ENCODE measurements at places on chromosomes 2 and 18.

- no peak for DNase-seq
Observed at GRCh38 chr2:197904446-197904845, 100.1 kb downstream of the PLCL1 start.

GRCh38 chr2:182915369-182916326 is 49.2 kb upstream of the FRZB start:
- DNase-seq = no peak

DNA sequence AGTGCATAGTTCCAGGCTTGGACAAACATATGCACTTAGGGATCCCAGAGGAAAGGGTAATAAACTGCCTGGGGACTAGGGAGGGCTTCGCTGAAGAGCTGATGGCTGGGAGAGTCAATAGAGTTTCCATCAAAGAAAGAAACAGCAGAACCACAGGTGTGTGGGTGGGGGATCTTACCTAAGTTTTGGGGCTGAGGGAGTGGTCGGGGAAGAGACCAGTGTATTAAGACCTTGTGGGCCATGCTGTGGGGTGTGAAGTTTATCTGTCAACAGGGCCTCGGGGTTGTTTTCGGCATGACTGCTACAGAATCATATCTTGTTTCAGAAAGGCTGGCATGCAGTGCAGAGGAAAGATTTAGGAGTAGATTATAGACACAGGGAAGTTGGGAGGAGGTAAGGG is 31.2 kb upstream of the GTF2A1L start:
- DNase-seq = no peak

GRCh38 chr2:30934066-30934465 is 126.8 kb upstream of the CAPN13 start:
- no peak for DNase-seq

DNA sequence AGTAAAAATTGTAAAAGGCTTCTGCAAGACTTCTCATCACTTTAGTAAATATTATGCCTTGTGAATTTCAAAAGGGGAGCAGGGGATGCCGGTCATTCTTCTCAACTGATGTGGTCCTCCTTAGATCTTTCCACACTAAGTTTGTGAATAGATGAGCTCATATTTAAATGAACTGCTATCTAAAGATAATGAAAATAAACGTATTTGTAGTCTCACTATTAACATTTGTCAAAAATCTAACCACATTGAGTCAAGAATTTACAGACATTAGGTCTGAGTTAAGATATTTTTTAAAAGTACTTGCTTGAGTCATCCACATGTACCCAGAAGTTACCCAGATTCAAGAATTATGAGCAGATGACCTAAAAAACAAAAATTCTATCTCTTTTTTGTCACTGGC is 6.5 kb downstream of the PRPF40A start:
- DNase-seq = no peak

DNA sequence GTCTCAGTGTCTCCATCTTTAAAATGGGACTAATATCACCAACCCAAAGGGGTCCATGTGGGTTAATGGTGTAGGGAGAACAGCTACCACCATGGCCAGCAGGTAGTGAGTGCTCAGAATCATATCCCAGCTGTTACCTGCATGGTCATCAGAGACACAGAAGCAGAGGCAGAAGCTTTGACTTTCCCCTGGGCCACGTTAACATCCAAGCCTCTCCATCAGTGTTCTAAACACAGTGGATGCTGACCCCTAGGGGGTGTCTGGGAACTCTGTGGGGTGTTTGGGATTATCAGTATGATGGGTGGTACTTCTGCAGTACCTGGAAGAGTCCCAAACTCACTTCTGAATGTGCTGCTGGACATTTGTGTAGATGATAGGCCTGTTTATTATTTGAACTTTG is 93.6 kb downstream of the GYPC start:
- no peak for DNase-seq

DNA sequence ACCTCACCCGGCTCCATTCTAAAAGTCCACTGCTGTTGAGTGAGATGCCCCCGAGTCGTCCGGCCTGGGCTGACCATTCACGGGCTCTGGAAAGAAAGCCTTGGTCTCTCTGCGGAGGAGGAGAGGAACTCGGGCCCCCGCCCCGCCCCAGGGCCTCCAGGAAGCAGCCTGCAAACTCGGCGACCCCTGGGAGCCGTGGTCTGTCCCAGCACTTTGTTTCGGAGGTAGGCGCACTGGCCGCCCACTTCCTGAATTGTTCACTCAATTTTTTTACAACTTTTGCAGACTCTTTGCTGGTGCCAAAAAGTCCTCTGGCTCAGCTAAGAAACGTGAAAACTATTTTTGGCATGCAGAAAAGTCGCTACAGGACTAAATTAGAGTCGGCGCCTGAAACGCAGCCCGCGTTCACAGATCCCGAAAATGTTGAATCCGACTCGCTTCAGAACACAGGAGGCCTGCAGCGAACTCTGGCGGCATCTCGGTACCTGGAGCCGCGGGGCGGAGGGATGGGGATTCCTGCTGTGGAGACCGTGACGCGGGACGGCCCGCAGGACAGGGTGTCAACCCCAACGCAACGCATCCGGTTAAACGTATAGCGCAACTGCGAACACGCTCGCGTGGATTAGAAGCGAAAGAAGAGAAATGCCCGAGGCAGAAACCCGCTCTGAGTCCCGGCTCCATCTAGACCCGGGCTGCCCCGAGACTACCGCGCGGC is 1.5 kb downstream of the PXDN start:
- DNase-seq = no peak

- no peak for DNase-seq
Observed at GRCh38 chr2:54456362-54456611, 160 bp downstream of the SPTBN1 start.

GRCh38 chr2:105042189-105042588 is 4.3 kb downstream of the MRPS9 start:
- DNase-seq = no peak

- no peak for DNase-seq
Observed at GRCh38 chr2:120294008-120294340, 41.3 kb downstream of the RALB start.

DNA sequence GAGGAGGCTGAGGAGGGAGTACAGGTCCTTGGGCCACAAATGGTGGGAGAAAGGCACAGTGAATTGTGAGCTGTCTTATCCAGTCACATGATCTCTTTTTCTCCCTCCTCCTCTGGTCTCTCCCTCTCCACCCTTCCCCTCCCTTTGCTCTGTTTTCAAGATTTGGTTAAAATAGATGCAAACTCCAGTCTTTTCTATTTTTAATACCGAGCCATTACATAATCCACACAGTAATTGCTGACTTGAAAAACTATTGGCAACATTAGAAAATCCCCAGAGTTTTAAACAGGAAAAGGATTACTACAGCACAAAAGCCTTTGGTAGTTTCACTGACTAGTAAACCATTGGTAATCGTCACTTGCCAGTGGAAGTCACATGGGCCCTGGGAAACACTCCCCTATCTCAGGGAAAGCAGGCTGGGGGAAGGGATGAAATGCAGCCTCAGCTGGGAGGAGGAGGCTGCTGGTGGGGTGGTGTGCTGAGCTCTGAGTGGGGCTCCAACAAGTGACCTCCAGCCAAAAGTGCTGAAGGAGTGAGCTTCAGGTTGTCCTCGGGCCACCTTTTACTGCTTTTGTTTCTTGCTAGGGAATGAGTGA is 57.4 kb upstream of the PCBP1 start:
- no peak for DNase-seq

DNA sequence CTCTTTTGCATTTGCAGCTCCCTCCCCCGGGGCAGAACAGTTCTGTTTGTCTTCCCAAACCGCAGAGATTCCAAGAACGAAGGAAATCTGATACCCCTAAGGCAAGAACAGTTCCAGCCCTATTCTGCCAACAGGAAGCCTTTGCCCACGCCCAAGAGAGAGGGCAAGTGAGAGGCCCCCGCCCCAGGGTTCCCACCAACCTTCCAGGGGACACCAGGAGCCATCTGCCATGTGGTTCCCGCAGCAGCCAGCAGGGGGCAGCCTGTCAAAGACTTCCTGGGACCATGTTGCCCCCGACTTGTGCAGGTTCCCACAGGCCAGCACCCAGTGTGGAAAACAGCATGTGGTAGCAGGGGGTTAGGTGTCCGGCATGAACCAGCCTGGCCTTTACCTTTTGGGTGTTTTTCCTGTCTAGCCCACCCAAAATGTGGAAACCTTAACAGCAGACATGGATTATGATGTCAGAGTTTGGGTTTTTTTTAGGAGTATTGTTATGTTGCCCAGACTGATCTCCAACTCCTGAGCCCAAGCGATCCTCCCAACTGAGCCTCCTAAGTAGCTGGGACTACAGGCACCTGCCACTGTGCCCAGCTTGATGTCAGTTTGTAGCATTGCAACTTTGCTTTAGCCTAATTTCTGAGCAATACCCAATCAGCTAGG is 21.7 kb upstream of the EFHD1 start:
- no peak for DNase-seq

DNA sequence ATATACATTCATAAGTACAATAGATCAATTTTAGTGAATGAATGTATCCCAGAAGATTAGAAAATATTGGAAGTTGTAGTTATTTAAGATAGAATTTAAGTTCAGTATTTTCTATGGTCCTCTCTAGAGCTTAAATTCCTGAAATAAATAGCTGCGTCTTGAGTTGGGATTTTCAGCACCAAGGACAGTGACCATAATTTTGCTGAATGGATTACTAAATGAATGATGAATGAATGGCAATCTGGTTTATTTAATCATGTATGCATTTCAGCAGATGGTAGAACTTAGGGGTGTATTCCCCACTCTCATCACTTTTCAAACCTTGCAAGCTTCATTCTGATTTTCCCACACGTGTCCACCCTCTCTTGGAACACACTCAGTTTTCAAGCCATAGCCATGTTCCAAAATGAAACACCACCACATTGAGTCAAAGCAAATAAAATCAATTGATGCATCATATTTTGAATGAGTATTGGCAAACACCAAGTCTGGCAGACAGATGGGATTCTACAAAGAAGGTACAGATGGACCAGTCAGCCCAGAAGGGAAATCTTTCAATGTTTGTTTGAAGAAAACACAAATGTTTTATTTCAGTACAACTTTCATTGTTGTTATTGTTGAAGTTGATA is 362.2 kb upstream of the NXPH2 start:
- DNase-seq = no peak

GRCh38 chr2:17541531-17541950 is 1.0 kb downstream of the VSNL1 start:
- no peak for DNase-seq

- no peak for DNase-seq
Observed at GRCh38 chr2:214587442-214587841, 176.6 kb downstream of the VWC2L start.

GRCh38 chr2:236512902-236513435 is 56.7 kb upstream of the ACKR3 start:
- DNase-seq = peak; percentile 20

DNA sequence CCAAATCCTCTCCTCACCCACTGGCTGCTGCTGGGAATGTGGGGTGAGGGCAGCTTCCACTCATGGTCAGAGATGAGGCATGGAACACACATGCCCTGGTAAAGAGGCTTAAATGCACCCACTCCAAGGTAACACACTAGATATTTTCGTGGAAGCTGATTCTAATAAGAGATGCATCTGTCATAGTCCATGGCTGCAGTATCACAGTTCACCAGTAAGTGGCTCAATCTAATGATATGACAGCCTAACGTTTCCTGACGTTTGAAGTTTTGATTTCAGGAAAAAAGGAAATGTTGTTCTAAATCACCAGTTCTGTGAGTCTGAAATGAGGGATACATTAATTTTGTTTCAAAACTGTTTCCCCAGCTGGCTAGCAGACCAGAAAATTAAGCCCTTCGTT is 38.2 kb downstream of the LCT start:
- no peak for DNase-seq

GRCh38 chr2:73956218-73956865 is 28.4 kb upstream of the TET3 start:
- no peak for DNase-seq

GRCh38 chr2:203936949-203937348 is 386 bp downstream of the ICOS start:
- no peak for DNase-seq

DNA sequence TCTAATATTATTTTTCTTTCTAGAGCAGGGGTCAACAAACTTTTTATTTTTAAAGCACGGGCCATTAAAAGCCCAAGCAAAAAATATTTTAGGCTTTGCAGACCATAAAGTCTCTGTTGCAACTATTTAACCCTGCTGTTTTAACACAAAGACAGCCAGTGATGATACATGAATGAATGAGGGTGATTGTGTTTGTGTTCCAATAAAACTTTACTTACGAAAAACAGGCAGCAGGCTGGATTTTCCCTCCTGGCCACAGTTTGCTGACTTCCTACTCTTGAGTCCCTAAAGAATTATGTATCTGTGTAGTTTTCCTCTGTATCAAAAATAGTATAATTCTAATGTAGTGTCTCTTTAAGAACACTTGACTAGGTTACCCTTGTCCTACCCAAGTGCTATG is 402.0 kb downstream of the ADCYAP1 start:
- DNase-seq = no peak

- DNase-seq = no peak
Observed at GRCh38 chr2:146776596-146776995, 1068.2 kb upstream of the ACVR2A start.

DNA sequence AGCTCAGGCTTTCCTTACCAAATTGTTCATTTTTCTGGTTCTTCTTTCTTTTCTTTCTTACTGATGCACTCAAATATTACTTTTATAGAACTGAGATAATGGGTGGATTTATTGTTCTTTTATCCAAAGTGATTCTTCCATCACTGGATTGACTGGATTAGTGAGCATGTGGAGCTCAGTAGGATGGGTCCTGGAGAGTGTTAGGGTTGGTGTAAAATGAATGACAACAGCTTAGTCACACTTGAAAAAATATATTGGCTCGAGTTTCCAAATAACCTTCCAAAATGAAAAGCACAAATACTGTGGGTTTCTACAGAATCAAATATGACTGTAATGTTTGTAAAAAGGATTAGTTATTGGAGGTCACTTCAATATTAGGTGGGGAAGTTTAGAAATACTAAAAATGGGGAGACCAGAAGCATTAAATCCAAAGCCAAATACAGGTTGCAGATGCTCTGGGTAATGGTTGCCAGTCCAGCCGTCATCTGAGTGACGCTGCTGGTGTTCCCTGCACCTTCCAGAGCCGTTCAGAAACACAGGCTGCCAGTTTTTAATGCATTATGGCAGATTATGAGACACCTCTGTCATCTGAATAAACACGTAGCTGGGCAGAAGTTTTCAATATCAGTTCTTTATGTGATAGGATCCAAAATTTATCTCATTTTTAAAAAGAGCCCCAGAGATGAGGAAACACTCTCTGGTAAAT is 294.8 kb upstream of the NRP2 start:
- no peak for DNase-seq

DNA sequence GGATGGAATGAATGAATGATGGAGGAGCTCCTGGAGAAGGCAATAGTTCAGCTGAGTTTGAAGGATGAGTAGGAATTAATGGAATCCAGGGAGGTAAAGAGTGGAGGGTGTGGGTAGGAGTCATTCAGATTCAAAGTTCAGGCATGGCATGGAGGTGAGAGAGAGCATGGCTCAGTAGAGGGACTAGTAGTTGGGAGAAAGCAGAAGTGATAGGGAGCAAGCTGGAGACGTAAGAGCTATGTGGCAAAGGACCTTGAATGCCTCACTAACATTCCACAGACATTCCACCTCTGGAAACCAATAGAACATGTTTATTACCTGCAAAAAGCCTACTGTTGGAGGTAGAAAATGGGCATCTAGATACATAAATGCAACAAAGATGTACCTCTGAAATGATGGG is 170.1 kb downstream of the HAUS1 start:
- no peak for DNase-seq

GRCh38 chr2:239944694-239945551 is 80.2 kb downstream of the NDUFA10 start:
- no peak for DNase-seq

- DNase-seq = no peak
Observed at GRCh38 chr2:45625824-45626223, 14.8 kb upstream of the SRBD1 start.

All from NCI-H748 treated with DMSO at 0.1 percent for 48 hours (cell line).